Pulmonary artery endothelial cell (primary cell): ENCODE measurements at places on chromosomes 4 and X. TPM values are rescaled to one million over a fixed set of nuclear protein-coding genes. Genes with fewer than 3 reads are reported as not detected.

Gene PAGE1
- total RNA-seq: not detected in 2 replicates

Gene SPCS3
- total RNA-seq: 135 and 145 TPM in 2 replicates

Gene CLDN2
- total RNA-seq: not detected in 2 replicates

Gene MBNL3
- 1.4 and 2.0 TPM in 2 replicates for total RNA-seq

Gene GJB1
- total RNA-seq: not detected in 2 replicates

Gene NPY1R
- total RNA-seq: 0.07 and 0.14 TPM in 2 replicates

Gene CCDC110
- 0.49 and 0.73 TPM in 2 replicates for total RNA-seq

Gene TXK
- total RNA-seq: 0.04 and 0.07 TPM in 2 replicates

Gene PPEF2
- total RNA-seq: not detected in 2 replicates

Gene SERPINA7
- total RNA-seq: not detected in 2 replicates

Gene SSX2
- 0.14 TPM in 1 of 2 replicates, not detected in the other for total RNA-seq

Gene PLK4
- 19.2 and 33.5 TPM in 2 replicates for total RNA-seq

Gene PAGE5
- not detected in 2 replicates for total RNA-seq

Gene GAGE12F
- total RNA-seq: not detected in 2 replicates

Gene CDK16
- total RNA-seq: 61.3 and 75.9 TPM in 2 replicates

Gene SYP
- 0.13 and 0.14 TPM in 2 replicates for total RNA-seq

Gene SMR3B
- total RNA-seq: not detected in 2 replicates

Gene PLAC1
- total RNA-seq: 0.20 and 0.46 TPM in 2 replicates

Gene GABRA4
- not detected in 2 replicates for total RNA-seq

Gene FREM3
- under 0.01 and 0.18 TPM in 2 replicates for total RNA-seq

Gene FOXR2
- not detected in 2 replicates for total RNA-seq
